Karpas-422 (cell line): ENCODE measurements at places on chromosomes 3 and 15. TPM values are rescaled to one million over a fixed set of nuclear protein-coding genes. Genes with fewer than 3 reads are reported as not detected.

The STRC gene
- total RNA-seq: 0.36 and 1.2 TPM in 2 replicates

The HESX1 gene
- total RNA-seq: 1.0 and 3.4 TPM in 2 replicates

The ZNF619 gene
- 13.1 and 13.3 TPM in 2 replicates for total RNA-seq

DNA sequence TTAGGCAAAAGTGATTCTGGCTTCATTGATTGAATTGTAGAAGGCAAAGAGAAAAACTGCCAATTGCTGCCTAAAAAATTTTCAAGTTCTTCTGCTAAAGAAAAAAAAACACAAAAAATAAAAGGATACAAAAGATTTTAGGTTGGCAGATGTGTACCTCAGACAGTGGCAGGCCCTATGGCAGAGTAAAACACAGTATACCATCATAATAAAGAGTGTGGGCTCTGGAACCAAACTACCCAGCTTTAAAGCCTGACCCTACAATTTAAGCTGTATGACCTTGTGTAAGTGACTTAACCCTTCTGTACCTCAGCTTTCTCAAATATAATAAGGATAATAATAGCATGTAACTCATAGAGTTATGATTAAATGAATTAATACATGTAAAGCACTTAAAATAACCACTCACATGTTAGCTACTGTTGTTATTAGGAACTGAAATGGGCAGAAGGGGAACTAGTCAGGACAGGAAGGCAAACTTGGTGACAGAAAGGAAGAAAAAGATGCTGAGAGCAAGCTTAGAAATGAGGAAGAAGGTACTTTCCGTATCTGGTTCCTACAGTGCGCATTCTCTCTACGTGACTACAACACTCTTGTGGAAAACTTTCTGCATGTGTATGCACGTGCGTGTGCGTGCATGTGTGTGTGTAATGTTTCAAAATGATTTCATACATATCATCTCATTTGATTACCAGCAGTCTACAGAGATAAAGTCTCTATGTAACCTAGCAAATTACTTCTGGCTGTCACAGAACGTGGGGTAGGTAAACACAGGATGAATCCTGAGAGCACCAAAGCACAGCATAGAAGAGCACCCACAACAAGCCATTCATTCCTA lies 13.6 kb upstream of the GATM start:
- no peaks in the 10 kb centered on the region for H3K36me3 ChIP-seq
- H3K27ac ChIP-seq: no peak overlapping the region
- no peaks in the 10 kb centered on the region for H3K27me3 ChIP-seq
- DNase-seq: peak; percentile 78
- H3K4me1 ChIP-seq: peaks cover 17% of the 10 kb centered on the region
- peak overlapping the region; percentile 42; the same call in 1 of the 2 replicates for H3K4me3 ChIP-seq

DNA sequence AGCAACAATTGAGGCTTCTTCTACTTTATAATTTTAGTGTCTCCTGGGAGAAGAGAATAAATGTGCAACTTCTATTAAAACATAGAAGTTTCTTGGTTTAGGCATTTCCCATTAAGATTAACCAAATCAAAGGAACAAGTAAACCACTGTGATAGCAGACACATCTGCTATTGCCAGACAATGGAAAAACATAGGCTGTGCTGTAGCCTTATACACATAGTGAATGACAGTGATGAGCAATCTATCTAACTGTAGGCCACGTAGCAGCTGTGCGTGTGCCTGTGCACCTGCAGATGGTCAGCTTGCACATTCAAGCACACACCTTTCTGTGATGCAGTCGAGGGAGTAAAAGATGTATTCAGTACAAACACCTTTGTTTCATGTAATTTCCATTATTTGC lies 32.7 kb downstream of the GNB4 start:
- no peaks in the 10 kb centered on the region for H3K36me3 ChIP-seq
- no peaks in the 10 kb centered on the region for H3K27me3 ChIP-seq

DNA sequence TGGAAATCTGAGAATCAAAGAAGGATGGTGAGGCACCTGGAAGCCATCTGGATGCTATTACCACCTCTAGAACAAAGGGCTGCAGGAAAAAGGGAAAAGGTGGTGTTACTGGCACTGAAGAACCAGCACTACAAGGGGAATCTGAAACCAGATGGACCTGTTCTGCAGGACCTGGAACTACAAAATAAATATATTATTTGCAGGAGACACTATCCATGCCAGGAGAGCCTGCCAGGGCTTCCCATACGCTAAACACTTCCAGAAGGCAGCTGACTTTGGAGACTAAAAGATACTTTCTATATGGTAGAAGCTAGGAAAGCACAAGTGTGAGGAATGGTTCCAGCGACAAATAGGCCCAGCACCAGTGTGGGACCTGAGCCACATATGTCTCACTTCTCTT lies 83.4 kb upstream of the POU1F1 start:
- no peaks in the 10 kb centered on the region for H3K36me3 ChIP-seq
- no peaks in the 10 kb centered on the region for H3K4me1 ChIP-seq
- H3K27ac ChIP-seq: no peak overlapping the region
- H3K27me3 ChIP-seq: no peaks in the 10 kb centered on the region
- DNase-seq: no peak
